ENCODE measurements at places on chromosomes 2 and 18.

DNA sequence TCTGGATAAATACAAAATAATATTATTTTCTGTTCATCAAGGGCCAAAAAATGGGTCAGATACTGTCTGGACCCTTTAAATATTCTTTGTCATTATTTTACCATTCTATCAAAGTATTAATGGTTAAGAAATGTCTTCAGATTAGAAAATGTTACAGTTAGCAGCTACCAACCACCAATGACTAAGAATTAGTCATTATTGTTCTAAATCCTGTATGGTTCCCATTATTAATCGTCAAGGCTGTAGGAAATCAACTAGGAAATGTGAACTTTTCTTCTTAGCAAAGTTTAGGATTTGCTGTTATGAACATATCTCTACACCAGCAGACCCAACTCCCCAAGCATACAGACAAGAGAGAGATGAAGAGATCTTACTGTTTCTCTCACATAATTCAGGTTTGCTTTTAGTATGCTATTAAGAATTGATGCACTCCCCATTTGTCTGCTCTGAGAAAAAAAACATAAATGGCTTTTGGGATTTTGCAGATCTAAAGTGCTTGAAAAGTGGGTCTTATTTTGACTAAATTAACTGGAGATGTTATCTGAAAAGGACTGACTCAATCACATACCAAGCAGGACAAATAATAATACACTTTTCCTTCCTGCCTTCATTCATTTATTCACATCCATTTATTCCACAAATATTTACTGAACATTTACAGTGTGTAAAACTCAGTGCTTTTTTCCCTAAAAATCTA is 147.7 kb downstream of the PPP1R1C start:
- no peak for DNase-seq

DNA sequence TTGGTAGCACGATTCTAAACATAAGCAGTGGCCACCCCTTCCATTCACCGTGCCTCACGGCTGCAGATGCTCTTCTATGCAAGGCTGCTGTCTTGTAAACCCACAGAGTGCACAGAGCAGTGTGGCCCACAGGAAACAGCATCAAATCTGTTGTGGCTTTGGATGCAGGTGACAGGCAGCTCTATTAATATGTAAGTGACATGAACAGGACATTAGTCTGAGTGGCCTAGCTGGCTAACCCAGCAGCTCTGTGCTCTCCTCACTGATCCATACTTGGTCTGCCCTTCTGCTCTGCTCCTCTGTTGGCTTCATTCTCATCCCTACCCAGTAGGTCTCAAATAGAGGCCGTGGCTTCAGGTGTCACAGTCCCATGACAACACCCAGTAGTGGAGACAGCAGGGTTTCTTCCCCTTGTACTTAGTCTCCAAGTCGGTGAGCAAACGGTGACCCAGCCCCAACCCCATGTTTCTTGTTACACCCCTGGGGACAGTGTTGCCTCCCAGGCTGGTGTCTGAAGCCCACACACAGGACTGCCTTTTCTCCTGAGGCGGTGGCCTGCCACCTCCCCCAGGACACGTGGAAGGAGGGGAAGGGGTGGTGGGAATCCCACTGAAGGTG is 5.8 kb downstream of the SH3RF3 start:
- DNase-seq = peak; percentile 73

GRCh38 chr2:145197944-145198343 is 678.0 kb upstream of the ZEB2 start:
- no peak for DNase-seq

DNA sequence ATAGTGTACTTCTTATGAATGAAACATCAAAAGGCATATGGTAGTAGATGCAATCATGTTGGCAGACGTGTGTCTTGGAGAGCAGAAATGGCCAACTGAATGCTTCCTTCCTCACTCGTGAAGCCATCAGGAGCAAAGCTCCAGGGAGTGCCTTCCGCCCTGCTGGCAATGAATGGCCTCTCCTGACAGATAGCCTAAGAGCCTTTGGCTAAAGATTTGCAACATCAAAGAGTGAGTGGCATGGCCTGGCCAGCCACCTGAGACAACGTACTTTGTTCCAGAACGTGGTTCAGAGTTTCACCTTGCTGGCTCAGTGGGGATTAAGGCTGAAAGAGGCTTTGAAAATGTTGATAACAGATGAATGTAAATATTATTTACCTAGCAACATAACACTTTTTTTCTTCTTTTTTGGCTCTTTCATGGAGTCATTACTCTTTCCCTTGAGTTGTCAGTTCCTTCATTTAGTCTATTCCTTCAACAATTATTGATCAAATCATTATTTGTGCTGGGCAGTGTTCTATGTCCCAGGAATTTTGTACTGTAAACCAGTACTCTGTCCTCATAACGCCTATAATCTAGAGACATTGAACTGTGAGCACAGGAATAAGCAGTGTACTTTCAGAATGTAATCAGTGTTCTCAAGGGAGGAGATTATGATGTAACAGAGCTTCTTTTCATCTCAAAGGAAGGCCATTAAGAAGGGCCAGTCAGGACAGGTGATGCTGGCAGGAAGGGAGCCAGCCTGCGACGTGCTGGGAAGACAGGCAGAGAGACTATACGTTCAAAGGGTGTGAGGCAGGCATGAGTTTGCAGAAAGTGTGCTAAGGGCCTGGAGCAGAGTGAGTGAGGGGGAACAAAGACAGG is 59.4 kb upstream of the SH3RF3 start:
- no peak for DNase-seq

GRCh38 chr2:138210487-138210886 is 246.2 kb downstream of the HNMT start:
- no peak for DNase-seq

GRCh38 chr2:144358979-144359541 is 160.9 kb downstream of the ZEB2 start:
- DNase-seq = no peak

- no peak for DNase-seq
Observed at GRCh38 chr2:241846406-241846805, 12.3 kb downstream of the PDCD1 start.

DNA sequence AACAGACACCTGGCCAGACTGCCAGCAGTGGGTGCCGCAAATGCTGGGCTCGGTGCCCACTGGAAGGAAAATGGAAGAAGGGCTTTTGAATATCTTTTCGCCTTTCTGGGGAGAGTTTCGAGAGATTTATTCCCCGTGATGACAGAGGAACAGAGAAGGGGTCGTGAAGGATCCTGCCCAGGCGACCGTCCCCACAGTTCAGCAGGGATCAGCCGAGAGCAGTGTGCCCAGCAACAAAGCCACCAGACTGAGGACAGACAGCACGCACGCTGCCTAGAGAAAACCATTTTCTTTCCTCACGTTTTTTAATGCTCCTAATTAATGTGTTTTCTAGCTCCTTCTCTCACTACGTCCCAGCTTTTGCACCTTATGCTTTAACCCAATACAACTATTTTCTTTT is 47.7 kb downstream of the XRCC5 start:
- no peak for DNase-seq

DNA sequence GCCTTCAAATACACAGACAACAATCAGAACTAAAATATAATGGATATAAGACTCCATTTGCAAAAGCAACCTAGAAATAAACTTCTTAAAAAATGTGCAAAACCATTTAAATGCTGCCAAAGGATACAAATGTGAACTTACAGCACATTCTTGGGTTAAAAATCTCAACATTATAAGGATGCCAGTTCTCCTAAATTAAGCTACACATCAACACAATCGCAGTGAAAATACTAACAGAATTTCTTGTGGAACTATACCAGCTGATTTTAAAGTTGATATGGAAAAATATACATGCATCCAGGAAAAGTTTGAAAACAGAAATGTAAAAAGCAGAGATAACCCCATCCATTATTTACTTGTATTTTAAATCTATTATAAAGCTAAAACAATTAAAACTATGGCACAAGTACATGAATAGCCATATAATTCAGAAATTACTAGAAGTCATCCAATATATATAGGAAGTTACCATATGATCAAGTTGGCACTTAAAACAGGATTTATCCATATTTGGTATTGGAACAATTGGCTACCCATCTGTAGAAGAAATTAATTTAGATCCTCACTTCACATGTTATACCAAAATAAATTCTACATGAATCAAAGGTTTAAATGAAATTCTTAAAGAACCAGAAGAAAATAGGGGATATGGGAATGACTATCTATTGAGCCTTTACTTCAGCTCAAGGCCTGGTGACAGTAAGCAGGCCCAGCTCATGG is 151.7 kb upstream of the GLI2 start:
- DNase-seq = no peak

DNA sequence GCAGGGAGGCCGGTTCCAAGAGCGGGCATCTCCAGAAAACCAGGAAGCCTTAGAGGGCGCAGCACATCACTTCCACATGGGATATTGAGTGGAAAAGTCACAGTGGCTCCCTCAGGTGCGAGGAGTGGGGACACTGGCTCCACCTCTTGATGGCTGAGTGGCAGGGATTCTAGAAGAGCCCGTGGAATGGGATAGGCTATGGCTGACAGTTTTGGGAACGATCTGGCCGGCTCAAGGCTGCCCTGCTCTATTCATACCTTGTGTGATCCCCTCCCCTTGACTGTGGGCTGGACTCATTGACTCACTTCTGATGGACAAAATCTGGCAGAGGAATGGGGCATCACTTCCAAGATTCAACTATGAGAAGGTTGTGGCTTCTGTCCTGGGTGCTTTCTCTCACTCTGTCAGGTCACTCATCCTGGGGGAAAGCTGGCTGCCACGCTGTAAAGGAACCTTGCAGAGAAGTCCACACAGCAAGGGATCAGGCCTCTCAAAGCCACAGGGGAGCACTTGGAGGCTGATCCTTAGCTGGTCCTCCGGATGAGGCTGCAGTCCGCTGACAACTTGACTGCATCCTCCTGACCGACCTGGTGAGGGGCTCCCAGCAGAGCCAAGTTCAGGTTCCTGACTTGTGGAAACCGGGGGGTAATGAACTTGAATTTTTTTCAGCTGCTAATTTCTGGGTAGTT is 46.7 kb upstream of the HS6ST1 start:
- no peak for DNase-seq

All from Jurkat, Clone E6-1 (cell line).